ENCODE measurements at places on chromosomes 7 and 10.

DNA sequence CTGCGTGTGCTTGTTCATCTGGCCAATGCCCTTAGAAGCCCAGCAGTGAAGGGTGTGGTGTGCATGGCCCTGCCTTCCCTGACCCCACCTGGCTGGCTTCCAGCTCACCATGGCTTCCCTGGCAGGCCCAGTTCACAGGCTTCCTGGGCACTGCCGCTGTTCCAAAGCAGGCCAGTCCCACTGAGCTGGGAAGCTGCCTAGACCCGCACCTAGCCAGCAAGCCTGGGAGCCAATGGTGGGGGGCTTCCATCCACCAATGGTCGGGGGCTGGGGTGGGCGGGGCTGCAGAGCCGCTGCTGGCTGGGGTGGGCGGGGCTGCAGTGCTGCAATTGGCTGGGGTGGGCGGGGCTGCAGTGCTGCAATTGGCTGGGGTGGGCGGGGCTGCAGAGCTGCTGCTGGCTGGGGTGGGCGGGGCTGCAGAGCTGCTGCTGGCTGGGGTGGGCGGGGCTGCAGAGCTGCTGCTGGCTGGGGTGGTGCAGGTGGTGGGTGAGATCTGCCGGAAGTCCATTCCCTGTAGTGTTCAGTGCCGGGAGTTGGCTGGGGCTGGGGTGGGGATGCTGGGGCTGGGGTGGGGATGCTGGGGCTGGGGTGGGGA, 12.4 kb downstream of the CALY start:
- no peak for DNase-seq

- no peak for DNase-seq
These were observed 187.5 kb upstream of the ADO start for GRCh38 chr10:62616885-62617590.

DNA sequence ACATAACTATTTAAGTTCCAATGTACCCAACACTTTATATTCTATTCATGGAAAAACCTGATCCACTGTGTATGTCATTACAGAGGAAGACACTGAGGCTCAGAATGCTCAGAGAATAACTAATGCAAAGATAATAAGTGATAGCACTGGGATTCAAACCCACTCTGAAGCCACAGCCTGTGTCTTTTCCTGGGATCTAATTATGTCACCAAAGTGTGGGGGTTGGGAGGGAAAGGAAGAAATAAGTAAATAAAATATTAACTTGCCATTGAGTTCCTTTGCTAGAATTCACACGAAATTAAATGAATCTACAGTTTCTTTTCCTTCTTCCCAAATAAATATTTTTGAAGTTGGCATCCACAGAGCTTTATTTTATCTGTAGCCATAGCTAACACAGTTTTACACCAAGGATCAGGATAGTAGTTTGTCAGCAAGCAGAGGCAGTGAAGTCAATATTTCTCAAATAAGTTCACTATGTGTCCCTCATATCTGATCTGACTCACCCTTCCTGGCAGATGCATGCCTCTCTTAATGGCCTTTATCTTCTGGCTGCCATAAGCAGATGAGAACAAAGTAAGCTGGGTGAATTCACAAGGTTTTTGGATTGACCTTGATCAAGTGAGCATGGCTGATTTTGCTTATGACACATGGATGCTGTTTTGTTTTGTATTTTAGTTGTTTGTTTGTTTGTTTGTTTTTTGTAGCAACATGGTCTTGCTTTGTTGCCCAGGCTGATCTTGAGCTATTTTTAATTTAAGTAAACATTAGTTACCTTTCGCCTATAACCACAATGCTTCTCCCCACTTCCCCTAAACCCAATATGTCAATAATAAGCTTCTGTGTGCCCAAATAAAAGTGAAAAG, 6.3 kb downstream of the RAPGEF5 start:
- no peak for DNase-seq

DNA sequence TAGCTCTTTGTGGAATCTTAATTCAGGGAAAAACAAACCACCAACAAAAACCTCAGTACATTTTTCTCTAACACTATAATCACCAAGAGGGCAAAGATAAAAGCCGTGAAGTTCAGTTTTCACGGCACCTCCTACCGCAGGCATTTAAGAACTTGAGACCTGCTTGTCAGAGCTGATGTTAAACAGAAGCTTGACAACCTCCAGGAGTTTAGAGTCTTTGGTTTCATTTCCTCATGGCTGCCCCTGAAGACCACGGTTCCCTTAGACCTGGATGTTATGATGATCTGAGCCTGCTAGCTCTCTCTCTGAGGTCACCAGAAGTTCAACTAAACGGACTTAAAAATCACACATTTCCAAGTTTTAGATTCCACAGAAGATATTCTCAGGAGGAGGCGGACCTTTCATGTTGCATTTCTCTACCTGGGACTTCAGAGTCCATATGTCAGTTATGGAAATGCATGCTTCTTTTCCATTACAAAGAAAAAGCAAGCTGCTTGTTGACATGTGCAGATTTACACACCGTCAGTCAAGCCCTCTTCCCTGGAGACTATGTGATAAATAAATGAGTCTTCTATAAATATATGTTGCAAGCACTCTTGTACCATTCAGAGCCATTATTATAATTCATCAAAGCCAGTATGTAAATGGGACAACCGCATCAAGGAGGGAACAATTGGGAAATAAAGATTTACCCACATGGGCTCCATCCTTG, 258.0 kb downstream of the GFRA1 start:
- DNase-seq: no peak

DNA sequence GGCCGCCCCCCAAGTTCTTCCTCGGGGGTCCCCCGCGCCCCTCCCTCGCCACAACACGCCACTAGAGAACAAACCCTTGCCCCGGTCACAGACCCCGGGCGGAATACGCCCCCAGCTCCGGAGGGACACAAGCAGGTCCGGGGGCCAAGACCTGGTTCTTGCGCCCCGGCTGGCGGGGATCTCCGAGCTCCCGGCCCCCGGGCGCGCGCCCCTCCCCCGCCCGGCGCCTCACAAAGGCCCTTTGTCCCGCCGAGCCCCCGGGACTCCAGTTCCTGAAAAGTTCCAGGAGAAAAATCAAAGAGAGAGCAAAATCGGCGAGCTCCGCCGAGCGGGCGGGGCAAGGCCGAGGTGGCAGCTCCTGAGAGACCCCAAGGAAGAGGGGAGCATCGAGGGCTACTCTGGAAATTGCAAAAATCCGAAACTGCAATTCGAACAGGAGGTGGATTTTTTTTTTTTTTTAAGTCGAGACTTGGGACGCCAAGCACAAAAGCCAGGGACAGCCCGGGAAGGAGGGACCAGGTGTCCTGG, 4.0 kb downstream of the TNRC18 start:
- DNase-seq: no peak

GRCh38 chr7:132708470-132708869, 132.2 kb upstream of the PLXNA4 start:
- DNase-seq: no peak

GRCh38 chr7:154583454-154583853, 419.5 kb downstream of the PAXIP1 start:
- DNase-seq: no peak

DNA sequence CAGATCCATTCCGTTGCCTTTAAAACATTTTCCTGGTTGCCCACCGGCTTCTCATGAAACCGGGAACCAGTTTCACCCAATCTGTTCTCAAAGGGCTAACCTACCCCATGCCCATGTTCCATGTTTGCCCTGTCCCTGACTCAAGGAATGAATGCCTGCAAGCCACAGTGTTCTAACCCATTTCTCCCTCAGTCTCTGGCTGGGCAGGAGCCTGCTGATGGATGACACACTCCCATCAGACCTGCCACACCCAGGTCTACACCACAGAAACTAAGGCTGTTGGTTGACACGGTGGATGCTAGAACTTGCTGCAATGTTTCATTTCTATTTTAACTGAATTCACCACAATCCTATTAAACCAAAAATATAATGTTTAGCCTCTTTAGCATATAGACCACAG, 15.6 kb downstream of the CLRN3 start:
- no peak for DNase-seq

- DNase-seq: peak; percentile 40
These were observed at the start of gene GIMAP8 for GRCh38 chr7:150450491-150451001. TSS of gene GIMAP8 (plus strand) at chr7:150450630. CDS start at chr7:150466699, 16,069 bp downstream.

- no peak for DNase-seq
These were observed 19.8 kb upstream of the ATE1 start for GRCh38 chr10:121947343-121948330.

DNA sequence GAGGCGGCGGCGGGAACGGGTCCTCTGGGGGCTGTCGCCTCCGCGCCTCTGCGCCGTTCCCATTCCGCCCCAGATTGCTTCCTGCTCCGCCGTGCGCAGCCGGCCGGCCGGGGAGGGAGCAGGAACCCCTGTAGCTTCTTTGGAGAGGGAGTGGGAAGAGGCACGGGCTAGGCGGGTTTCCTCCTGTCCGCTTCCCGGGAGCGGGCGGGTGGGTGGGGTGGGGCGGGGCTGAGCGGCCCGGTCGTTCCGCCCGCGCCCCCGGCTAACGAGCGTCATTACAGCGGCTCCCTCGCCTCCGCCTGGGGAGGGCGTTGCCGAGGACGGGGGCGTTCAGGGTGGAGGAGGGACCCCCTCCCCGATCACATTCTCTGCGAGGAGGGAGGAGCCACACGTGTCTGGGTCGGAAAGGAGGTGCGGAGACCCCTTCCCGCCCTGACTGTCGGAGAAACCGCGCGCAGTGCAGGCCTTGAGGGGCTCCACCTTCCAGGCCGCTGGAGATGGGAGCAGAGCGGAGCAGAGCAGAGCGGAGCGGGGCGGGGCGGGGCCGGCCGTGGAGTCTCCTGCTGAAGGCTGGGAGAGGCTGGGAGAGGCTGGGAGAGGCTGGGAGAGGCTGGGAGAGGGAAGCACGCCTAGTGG, 39.7 kb downstream of the AGAP3 start:
- DNase-seq: no peak

All from activated CD8-positive, alpha-beta memory T cell treated with anti-CD3 and anti-CD28 coated beads for 1 hour (primary cell).